Brain microvascular endothelial cell (primary cell): ENCODE measurements at places on chromosomes 16 and 17.

DNA sequence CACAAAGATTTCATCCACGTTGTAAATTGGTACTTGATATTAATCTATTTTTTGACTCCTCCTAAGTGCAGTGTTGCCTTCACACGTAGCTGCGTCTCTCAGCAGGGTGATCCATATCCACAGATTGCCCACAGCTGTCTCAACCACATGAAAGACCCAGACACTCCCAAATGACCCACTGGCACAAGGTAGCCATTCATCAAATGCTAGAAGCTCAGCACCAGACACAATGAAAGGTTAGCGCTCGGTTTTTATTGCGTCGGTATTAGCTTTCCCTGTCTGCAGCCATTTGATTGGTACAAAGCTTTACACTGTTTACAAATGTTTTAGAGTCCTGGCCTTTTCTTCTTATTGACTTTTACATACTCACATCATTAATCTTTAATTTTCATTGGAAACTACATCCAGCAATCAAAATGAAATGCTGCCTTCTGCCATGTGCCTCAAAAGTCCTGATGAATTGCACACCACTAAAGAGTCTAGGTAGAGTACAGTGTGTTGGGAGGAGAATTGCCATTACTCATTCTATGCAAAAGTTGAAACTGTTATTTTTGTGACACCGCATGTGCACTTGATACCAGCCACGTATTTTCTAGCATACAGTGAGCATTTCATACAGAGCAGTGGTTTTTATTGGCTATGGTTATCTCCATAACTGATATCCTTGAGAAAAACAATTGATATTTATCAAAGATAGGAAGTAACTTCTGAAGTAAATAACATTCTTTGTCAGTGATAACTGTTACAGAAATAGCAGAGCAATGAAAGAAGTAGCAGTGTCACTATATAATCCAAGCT is 127.3 kb upstream of the NUDT7 start:
- DNase-seq: no peak

GRCh38 chr17:68288804-68289203 is 2.1 kb downstream of the SLC16A6 start:
- DNase-seq: no peak

DNA sequence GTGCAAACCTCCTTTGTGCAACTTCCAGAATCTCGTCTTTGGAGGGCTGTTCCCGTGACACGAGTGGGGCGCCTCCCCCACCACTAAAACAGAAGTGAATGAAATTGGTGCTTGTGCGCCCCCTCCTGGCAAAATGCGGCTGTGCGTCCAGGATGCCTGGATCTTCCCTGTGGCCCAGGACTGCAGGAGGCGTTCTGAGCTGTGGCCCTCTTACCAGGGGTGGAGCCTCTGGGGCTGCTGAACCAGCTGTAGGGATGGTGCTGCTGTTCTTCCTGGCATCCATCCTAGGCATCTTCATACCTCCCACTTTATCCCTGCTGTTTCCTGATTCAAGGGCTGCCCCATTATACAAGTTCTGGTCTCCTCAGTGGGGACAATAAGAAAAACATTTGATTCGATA is 18.5 kb upstream of the NAGLU start:
- peak; percentile 86 for DNase-seq

DNA sequence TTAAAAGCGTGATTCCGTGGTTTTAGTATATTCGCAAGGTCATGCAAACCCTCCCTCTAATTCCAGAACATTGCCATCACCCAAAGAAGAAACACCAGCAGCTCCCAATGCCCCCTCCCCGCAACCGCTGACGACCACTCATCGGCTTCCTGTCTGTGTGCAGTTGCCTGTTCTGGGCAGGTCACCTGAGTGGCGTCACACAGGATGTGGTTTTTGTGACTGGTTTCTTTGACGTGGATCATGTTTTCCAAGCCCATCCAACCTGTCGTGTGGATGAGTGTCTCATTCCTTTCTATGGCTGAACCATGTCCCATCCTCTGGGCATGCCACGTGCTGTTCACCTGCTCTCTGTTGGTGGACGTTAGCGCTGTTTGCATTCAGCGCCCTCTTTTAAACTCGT is 8.2 kb upstream of the ATP2C2 start:
- DNase-seq: peak; percentile 6

- DNase-seq: no peak
Measured at GRCh38 chr17:44559634-44560554, 2.6 kb downstream of the FZD2 start.

DNA sequence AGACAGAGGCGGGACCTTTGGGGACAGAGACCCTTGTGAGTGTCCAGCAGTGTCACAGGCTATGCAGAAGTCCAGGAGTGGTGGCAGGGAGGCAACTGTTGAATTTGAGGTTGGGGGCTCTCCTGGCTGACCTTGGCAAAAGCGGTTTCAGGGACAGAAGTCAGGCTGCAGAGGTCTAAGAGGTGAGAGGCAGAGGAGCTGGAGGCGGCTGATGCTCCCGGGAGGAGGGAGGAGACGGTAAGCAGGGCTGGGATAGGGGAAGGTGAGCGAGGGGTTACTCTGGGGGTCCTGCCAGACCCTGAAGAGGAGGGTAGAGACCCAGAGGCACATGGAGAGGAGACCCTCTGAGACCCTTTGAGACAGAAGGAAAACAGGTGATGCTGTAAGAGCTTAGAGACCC is 5.2 kb downstream of the EPOP start:
- DNase-seq: no peak

DNA sequence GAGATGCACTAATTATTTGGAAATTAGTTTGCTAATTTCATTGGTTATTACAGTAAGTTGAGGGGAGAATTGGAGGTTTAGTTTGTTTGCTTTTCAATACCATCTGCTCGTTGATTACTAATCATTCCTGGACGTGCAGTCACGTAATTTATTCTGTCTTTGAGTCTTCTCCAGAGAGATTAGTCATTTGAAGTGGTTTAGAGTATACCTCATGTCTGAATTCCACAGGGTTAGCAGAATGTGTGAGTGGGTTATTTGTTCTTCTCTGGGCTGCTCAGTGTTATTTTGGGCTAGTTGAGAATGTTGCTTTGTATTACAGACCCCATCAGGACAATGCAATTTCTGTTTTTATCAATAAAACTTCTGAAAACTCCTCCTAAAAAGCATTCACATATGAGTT is 265.0 kb downstream of the RBFOX1 start:
- no peak for DNase-seq

- no peak for DNase-seq
Measured at GRCh38 chr17:77793971-77794235, 164.6 kb upstream of the TNRC6C start.

GRCh38 chr16:25155553-25156460 is 44.3 kb downstream of the LCMT1 start:
- no peak for DNase-seq

DNA sequence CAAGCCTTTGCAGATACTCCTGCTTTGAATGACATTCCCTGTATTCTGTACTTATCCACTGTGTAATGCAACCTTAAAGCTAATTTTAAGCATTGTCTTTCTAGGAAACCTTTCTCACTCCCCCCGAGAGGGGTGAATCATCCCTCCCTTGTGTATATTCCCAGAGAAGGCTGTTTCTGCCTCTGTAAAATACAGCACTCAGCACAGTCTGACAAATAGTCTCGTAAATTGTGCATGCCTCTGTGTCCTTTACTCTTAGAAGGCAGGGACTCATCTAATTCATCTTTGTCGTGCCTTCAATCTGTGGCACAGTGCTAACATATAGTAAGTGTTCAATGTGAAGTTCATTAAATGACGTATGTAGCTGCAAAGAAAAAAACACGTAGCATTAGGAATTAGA is 200.7 kb downstream of the CA10 start:
- DNase-seq: no peak

- no peak for DNase-seq
Measured at GRCh38 chr17:34378664-34379101, 15.7 kb upstream of the CCL1 start.

GRCh38 chr16:72612256-72612655 is 435.7 kb downstream of the ZFHX3 start:
- DNase-seq: no peak

DNA sequence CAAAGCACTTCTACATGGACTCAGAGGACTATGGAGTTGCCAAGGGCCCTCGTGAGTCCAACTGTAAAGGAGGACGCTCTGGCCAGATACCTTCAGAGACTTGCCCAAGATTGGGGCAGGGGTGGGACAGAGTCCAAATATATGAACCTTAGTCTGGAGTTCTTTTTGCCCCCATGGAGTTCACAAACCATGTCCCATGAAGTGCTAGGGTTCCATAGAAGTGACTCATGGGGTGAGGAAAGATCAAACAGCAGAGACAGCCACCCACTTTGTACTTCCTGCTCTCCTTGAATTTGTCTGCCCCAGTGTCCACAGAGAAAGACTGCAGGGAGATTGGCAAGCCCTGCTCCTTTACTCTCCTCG is 29.0 kb downstream of the SRL start:
- peak; percentile 27 for DNase-seq

GRCh38 chr16:5918567-5919130 is 821.1 kb upstream of the EEF2KMT start:
- no peak for DNase-seq

DNA sequence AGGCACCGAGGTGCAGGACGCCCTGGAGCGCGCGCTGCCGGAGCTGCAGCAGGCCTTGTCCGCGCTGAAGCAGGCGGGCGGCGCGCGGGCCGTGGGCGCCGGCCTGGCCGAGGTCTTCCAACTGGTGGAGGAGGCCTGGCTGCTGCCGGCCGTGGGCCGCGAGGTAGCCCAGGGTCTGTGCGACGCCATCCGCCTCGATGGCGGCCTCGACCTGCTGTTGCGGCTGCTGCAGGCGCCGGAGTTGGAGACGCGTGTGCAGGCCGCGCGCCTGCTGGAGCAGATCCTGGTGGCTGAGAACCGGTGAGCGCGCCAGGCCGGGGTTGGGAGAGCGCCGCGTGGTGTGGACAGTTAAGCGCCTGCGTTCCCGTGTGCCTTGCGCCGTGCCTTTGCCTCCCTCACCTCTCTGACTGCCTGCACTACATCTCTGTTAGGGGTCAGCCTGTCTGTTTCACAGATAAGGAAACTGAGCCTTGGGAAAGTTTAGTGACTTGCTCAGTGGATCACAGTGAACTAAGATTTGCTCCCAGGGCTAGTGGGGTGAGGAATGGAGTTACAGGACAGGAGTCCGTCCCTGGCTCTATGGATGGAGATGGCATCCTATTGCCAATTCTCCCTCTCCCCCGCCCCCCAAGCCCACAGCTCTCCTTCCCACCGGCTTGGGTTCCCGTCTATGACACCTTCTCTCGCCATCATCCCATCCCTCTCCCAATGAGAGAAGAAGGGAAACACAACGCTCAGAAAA is 880 bp downstream of the SARM1 start:
- no peak for DNase-seq

DNA sequence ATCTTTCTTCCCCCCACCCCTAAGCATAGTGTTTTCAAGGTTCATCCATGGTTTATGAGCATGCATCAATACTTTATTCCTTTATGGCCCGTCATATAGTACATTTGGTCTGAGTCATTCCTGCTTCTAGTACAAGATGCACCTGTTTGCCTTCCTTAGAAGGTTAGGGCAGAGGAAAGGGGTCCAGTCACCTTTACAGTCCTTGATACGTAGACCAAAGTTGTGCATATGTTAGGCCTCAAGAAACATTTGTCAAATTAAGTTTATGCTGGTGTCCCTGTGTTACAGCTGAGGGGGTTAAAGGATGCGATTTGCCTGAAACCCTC is 1.4 kb downstream of the CYB5D2 start:
- no peak for DNase-seq

DNA sequence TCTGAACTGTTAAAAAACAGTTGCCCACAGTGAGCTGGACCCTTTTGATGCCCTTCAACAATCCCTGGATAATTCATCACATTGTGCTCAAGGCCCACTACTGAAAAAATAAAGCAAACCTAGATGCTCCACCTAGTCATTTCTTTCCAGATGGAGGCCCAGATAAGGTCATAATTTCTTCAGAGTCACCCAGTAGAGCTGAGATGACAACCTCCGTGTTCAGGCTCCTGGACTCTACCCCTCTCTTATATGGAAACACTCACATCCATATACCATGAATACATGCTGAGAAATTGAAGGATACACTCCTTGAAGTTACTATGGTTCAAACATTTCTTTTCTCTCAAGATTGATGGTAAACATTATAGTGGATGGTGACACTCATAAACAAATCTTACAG is 2.7 kb upstream of the ABCA3 start:
- no peak for DNase-seq

GRCh38 chr16:2482708-2483534 is 8.0 kb downstream of the TBC1D24 start:
- DNase-seq: no peak

DNA sequence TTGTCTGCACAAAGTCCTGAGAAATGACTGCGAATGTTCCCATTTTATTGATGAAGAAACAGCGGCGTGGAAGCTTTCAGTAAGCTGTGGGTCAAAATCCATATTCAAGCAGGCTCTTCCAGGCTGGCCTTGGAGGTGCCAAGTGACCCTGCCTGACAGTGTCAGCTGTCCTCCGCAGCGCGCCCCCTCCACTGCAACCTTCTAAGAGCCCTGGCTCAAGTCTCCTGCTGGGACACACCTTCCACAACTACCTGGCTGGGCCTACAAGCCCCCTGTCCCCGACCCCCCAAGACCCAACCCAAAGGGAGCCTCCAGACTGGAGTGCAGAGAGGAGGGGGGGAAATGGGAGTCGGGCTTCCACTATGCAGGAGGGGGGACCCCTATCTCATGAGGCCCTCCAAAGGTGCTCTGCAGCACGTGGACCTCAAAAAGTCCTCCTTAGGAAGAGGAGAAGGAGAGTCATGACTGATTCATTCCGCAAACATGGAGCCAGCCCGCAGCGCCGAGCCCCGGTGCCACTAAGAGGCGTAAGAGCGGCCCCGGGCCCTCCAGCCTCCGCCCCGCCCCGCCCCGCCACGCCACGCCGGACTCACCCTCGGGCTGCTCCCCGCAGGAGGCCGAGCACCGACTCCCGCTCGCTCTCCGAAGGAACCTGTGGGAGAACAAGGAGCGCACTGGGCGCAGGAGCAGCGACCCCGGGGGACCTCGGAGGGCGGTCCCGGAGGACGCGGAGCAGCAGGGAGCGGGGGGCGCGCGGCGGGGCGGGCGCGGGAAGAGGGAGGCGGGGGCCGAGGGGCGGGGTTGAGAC is 574 bp downstream of the MPP3 start:
- DNase-seq: peak; percentile 67

DNA sequence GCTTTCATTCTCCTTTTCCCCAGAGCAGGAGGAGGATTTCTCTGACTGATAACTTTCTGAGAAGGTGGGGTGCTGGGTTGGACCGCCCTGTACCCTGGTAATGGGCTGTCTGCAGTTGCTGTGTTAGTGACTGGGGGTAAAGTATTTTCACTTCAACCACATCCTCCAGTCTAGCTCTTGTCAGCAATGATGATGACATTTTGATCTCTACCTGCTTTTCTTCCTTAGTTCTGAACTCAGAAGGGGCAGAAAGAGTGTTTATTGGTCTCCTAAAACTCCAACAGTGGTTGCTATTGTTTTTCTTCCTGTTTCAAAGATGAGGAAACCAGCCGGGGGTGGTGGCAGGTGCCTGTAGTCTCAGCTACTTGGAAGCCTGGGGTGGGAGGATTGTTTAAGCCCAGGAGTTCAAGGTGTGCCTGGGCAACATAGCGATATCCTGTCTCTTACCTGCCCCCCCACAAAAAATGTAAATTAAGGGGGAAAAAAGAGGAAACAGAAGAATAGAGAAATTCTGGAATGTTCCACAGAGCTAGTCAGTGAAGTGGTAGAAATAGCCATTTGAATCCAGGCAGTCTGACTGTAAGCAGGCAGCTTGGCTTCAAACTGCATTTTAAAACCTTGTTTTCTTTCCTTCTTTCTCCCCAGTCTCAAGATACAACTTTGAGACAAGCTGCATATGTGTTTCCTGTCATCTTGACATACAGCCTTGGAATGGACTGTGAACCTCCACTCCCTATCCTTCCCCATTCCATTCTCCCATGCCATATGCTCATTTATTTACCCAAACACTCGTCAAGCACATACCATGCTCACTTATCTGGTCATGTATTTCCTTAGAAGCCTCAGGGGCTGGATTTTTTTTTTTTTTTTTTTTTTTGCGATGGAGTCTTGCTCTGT is 3.3 kb upstream of the N4BP1 start:
- DNase-seq: peak; percentile 41
